ENCODE measurements at places on chromosomes 12 and 14.
A peak's percentile ranks its signal among the peaks of the same experiment; 100 is the strongest.

DNA sequence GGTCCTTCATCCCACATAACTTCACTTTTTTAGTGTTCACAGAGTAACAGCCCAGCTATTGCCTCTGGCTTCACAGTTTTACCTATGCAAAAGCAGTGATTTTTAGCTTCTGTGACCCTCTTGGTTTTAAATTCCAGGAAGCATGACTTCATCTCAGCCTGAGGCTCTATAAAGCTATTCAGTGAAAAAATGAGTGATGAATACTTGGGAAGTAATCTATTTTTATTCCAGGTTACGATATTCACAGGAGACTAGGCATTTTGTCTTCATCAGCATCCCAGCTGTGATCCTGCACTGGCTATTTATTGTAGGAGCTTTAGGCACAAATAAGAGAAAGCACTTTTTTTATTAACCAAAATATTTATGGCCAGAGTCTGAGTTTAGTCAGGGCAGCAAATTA is 164.8 kb downstream of the SNAPC1 start:
- no peak for DNase-seq

DNA sequence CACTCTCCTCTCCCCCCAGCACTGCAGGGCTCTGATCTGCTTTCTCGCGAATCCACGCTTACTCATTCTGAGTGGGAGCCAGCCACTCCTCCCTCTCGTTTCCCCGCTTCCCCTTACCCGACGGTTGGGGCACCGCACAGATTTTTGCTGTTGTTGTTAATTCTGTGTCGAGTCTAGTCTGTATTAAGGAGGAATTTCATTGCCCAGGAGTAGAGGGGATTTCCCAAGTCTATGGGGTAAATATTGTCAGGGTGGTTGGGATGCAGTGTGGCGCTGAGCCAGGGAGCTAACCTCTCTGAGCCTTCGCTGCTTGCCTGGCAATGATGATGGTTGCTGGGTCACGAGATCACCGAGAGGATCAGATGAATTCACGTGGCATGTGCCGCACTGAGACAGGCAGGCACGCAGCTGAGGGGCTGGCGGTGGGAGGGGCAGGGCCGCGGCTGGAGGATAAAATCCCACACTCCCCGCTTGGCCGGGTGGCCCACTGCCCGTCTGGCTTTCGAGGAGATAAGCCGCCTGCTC is 18.5 kb downstream of the NCOR2 start:
- DNase-seq: no peak

DNA sequence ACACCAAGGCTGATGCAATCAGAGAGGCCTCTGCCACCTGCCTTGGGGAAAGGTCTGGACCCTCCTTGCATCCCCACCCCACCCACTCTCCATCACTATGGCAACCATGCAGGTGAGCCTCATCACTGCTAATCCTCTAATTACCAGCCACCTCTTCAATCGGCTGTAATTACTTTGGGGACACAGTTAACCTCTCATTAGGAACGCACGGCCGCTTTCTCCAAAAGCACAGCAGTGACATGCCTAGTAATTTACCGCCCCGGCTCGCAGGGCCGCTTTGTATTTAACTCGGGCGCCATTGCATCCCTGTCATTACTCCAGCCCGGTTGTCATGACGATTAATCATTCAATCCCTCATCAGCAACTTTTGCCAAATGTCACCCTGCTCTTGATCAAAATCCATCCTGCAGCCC is 36.3 kb upstream of the FAM222A start:
- no peak for DNase-seq

GRCh38 chr14:32259368-32260013 is 56.4 kb upstream of the RNU6-8 start:
- DNase-seq: no peak

DNA sequence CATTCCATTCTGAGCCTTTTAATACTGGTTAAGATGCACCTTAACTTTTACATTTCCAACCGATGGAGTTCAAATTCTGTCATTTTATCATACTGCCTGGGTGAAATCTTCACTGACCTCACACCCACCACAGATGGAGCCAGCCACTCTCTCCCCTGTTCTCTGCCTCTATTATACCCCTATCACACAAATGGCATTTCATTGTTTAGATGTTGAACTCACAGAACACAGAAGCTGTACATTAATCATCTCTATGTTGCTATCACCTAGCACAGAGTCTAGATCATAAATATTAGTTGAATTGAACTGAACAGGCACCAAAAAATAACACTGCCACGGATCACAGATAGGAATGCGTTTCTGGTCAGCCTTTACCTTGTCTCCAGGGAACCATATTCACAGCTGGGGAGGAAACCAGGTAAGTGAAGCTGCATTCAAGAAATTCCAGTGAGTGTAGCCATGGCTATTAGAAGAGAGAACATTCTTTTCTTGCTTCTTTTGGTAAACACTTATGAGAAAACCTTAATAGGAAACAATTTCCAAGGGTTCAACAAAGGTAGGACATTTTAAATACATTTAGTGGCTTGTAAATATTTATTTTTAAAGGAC is 194.9 kb upstream of the RMST start:
- no peak for DNase-seq

- DNase-seq: no peak
Measured at GRCh38 chr14:91402348-91402747, 15.3 kb downstream of the CCDC88C start.

DNA sequence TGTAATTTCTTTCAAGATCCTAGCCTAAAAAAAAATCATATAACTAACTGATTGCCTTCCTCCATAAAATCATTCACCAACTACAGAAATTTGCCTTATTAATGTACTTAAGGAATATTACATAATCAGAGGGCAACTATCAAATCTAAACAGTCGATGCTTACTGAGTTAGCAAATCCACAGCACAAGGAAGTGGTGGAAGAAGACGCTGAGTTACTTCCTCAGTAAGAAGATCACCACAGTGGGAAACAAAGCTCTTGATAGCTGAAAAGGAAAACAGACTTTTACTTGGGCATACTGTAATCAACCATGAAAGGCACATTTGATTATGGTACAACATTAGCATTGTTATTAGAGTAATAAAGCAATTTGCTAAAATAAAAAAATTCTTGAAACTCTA is 48.7 kb downstream of the HEATR5A start:
- no peak for DNase-seq

- no peak for DNase-seq
Measured at GRCh38 chr14:94342334-94342934, 19.3 kb upstream of the SERPINA6 start.

DNA sequence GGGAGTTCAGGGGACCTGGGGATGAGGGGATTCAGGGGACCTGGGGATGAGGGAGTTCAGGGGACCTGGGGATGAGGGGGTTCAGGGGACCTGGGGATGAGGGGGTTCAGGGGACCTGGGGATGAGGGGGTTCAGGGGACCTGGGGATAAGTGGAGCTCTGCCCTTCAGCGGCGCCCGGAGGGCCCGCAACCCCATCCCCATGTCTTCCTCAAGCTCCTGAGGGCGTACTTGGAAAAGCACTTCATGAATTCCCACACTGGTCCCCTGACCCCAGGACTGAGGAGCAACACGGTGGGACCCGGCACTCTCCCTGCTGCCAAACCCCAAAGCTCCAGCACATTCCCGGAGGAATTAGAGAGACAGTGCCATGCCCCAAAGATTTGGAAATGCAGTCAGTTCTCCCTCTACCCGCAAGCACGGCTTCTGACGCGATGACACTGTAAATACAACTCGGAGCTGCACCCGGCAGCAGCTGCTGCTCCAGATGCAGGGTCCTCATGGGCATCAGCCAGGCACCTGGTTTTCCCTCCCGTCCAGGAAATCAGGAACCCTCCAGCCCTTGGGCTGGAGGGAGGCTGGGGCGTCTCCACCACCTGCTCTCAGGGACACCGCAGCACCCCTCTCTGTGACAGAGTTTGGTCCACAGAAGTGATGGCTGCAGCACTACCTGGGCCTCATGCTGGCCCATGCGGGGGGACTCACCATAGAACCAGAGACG is 32.8 kb upstream of the C14orf180 start:
- no peak for DNase-seq

- peak; percentile 67 for DNase-seq
Measured at GRCh38 chr12:52884526-52885293, 20.2 kb downstream of the KRT8 start.

DNA sequence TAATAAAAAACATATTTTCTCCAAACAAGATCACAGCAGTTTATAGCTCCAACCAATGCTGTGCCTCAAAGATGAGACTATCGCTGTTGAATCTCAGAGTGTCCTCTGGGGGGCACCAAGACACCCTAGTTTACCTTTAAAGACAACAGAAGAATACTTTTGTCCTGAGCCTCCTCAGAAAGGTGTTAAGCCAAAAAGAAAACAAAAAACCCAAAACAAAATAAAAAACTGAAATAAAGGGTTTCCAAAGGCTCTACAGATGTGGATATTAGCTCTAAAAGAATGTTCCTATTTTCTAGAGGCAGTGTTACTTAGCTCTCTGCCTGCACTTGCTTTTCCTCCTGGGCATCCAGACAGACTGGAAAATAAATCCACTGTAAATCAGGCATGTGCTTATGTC is 86.9 kb upstream of the TTC7B start:
- DNase-seq: peak; percentile 45

DNA sequence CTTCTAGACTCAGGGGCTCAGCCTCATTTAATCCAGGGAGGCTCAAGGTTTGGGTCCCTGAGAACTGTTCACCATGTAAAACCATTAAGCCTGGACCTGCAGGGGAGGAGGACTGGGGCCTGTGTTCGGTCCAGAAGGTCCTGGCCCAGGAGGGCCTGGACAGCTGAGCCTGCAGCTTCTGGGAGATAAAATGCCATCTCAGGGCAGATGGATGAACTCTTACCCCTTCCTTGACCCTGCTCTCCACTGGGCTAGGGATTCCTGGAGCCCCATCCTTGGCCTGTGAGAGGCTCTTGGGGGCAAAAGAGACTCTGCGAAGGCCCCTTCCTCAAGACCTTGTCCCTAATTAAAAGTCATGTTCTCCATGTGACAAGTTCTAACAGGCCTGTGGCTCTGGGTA is 51.2 kb downstream of the PRMT8 start:
- no peak for DNase-seq

GRCh38 chr14:101567252-101567651 is 6.0 kb downstream of the DIO3 start:
- DNase-seq: no peak

DNA sequence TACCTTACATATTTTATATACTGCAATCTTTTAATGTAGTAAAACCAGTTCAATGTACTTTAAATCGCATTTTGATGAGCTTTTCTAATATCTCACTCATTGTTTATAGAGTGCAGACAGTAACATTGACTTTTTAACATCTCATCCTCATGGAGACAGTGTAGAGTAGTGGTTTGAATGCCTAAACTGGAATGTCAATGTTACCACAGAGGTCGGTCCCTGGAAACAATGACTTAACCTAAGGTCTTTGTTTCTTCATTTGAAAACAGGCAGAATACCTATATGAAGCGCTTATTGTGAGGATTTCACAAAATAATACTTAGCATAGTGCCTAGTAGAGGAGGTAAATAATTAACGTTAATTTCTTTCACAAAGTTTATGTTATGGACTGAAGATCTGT is 5.0 kb downstream of the CDK17 start:
- no peak for DNase-seq

- DNase-seq: no peak
Measured at GRCh38 chr12:5294274-5295070, 137.4 kb upstream of the NTF3 start.

DNA sequence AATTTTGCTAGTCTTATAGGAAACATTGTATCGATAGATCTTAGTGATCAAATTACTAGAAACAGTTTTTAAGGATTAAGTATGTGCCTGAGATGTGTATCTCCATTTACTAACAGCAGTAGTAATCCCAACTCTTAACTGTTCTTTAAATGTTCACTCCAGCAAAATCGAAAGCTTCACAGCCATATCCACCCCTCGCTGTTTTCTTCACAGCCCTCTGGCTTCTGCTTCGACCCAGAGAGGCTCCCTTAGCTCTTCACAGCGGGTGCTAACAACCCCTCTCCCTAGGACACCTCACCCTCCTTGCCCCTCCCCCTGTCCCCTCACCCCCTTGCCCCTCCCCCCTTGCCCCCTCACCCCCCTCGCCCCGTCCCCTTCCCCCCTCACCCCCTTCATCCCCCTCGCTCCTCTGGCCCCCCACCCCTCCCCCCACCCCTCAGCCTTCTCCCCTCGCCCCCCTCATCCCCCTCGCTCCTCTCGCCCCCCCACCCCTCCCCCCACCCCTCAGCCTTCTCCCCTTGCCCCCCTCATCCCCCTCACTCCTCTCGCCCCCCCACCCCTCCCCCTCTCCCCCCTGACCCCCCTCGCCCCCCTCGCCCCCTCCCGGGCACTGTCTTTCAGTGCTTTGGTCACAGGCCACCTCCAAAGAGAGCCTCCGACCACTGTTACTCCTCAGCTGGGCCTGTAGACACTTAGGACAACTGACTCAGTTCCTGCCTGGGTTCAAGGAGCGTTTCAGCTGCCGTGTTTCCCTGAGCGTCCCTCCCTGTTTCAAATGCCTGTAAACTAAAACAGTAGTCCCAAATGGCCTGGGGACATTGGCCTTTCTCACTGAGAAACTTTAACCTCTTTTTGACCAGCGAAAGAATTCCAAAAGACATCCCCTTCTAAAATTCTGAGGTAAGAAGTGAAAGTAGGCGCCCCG is 46.0 kb upstream of the DYNC1H1 start:
- no peak for DNase-seq

- DNase-seq: no peak
Measured at GRCh38 chr12:124191966-124192365, 102.9 kb upstream of the RFLNA start.

GRCh38 chr12:18646286-18646890 is 91.4 kb downstream of the PLCZ1 start:
- DNase-seq: no peak

- DNase-seq: no peak
Measured at GRCh38 chr12:114616081-114616480, 67.9 kb downstream of the TBX3 start.

- DNase-seq: no peak
Measured at GRCh38 chr14:91912035-91912434, 35.5 kb downstream of the FBLN5 start.

DNA sequence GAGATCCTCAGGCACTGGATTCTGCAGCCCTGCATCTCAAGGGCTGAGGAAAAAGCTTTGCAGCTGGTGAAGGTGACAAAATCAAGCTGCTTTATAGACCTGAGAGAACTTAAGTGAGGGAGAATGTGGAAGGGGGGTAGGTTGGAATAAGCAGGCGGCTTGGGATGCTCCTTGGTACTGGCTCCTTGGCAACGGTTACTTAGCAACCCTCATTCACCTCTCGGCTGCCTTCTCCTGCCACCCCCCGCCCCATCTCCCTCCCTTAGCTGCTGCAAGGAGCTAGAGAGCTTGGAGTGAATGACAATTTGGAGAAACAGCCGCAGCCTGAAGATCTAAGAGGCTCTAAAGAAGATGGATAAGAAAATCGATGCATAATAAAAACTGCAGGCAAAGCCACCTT is 44.1 kb upstream of the CISTR start:
- no peak for DNase-seq

DNA sequence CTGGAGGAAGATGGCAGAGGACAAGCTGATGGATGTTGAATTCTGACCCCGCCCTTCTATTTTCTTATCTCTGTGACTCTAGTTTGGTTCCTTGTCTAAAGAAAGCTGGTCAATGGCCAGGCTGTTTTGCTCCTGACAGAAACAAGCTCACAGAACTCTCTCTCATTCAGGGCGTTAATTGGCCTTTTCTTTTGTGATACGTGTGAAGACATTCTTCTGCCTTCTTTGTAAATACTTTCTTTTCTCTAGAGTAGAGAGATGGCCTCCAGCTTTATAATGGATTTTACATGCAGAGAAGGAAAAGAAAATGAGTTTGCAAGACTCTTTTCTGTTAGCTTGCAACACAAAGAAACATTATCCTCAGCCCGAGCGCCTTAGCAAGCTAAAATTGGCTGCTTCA is 492.2 kb upstream of the CCDC196 start:
- DNase-seq: no peak

- no peak for DNase-seq
Measured at GRCh38 chr14:106776395-106776983, 1250.1 kb downstream of the TMEM121 start.

- no peak for DNase-seq
Measured at GRCh38 chr12:94762259-94762942, 112.0 kb upstream of the TMCC3 start.
